ENCODE measurements at places on chromosomes 5 and 9.

- DNase-seq: no peak
These were observed 277.1 kb downstream of the BRINP1 start for GRCh38 chr9:119092125-119092524.

DNA sequence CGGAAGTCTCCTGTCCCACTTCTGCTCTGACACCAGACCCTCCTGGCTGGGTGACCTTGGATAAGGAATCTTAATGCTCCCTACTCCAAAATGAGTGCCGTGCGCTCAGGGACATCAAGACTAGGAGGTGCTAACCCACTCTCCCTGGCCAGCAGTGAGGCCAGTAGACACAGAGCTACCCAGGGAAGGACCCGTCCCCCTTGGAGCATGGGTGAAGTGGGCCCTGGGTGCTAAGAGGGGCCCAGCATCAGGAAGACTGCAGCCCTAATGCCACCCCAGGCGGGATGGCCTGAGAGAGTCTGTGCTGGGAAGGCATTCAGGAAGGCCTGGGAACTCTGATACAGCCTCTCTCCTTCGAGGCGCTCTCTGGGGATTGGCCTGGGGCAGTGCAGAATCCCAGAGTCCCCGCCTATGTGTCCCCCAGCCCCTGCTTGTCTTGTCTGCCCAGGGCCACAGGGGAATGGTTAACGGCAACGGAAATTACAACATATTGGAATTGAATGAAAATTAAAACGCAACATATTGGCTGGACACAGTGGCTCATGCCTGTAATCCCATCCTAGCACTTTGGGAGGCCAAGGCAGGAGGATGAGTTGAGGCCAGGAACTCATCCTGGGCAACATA is 29.7 kb upstream of the RNU6ATAC start:
- no peak for DNase-seq

- DNase-seq: no peak
These were observed 181.1 kb upstream of the DAB2 start for GRCh38 chr5:39605588-39606575.

DNA sequence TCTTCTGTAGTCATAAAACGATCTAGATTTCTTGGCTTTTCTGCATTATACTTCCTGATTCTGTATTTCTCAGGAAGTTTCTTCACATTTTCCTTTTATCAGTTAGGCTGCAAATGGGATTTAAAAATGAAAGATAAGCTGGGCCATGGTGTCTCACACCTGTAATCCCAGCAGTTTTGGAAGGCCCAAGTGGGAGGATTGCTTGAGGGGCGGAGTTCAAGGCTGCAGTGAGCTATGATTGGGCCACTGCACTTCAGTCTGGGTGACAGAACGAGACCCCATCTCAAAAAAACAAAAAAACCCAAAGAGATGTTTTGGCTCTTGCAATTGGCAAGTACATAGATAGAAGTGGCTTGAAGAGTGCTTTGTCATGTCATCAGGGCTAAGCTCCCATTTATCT is 26.2 kb upstream of the APC start:
- no peak for DNase-seq

- no peak for DNase-seq
These were observed 20.2 kb downstream of the ORM2 start for GRCh38 chr9:114349713-114350480.

- DNase-seq: no peak
These were observed 79.7 kb downstream of the CDH6 start for GRCh38 chr5:31273161-31273560.

GRCh38 chr9:3087697-3088096 is 243.8 kb upstream of the PUM3 start:
- no peak for DNase-seq

- no peak for DNase-seq
These were observed 11.8 kb downstream of the S100Z start for GRCh38 chr5:76861612-76862011.

GRCh38 chr5:107680099-107680498 is 9.4 kb upstream of the EFNA5 start:
- no peak for DNase-seq

GRCh38 chr9:117125531-117125930 is 289.3 kb downstream of the ASTN2 start:
- DNase-seq: no peak

DNA sequence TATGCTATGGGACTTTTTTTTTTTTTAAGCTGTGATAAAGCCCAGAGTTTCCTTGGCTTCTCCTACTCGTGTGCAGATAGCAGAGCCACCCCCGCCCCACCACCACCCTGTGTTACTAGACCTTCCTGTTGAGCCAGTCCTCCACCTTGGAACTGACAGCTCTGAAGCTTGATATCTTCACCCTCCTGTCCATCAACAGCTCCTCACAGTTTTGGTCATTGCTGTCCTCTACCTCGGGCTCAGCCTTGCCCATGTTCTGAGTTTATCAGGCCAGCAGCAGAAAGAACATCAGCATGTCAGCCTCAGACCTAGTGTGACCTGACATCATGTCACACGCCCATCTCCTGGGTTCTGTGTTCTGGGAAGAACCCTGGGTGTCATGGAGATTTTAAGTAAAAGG is 167.1 kb upstream of the RAI14 start:
- no peak for DNase-seq

DNA sequence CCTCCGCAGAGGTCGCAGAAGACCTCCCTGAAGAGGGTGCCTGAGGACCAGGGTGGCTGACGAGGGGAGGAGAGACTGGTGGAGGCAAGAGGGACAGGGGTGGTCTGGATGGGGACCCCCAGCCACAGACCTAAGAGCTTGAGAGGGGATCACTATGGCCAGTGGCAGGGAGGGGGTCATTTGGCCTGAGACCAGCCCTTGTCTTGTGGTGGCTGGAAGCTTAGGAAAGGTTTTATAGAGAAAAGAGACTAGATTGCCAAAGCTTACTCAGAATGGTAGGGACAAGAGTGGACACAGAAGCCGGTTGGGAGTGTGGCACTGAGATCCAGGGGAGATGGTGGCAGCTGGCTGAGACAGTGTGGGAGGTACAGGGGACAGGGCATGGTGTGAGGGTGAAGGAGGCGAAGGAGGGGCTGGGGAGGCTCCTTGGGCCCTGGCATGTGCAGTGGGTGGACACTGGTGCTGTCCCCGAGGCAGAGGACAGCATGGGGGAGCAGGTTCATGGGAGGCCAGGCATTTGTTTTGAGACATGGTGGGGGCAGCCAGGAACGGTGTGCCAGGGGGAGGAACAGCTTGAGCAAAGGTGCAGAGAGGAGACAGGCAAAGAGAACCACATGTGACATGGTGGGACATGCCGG is 123.0 kb downstream of the C9orf50 start:
- no peak for DNase-seq

GRCh38 chr5:163809473-163809872 is 304.1 kb downstream of the MAT2B start:
- no peak for DNase-seq

DNA sequence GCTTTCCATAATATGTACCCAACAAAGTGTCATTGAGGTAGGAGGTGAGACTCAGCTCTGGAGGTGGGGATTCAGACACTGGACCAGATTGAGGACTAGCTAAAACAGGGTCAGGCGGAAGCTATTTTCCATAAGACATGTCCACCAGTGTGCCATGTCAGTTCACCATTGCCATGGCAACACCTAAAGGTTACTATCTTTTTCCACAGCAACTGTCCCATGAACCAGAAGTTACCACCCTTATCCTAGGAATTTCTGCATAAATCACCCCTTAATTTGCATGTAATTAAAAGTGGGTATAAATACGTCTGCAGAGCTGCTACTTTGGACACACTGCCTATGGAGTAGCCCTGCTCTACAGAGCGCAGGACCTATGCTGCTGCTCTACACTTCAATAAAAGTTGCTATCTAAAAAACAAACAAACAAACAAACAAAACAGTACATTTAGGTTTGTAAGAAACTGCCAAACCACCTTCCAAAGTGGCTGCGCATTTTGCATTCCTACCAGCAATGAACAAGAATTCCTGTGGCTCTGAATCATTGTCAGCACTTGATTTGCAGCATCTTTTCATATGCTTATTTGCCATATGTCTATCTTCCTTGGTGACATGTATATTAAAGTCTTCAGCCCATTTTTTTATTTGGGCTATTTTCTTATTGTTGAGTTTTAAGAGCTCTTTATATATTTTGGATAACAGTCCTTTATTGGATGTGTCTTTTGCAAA is 18.0 kb upstream of the TRIM32 start:
- no peak for DNase-seq

GRCh38 chr5:120790339-120790738 is 326.2 kb downstream of the PRR16 start:
- DNase-seq: no peak
